ENCODE measurements at places on chromosomes 1 and 21.

DNA sequence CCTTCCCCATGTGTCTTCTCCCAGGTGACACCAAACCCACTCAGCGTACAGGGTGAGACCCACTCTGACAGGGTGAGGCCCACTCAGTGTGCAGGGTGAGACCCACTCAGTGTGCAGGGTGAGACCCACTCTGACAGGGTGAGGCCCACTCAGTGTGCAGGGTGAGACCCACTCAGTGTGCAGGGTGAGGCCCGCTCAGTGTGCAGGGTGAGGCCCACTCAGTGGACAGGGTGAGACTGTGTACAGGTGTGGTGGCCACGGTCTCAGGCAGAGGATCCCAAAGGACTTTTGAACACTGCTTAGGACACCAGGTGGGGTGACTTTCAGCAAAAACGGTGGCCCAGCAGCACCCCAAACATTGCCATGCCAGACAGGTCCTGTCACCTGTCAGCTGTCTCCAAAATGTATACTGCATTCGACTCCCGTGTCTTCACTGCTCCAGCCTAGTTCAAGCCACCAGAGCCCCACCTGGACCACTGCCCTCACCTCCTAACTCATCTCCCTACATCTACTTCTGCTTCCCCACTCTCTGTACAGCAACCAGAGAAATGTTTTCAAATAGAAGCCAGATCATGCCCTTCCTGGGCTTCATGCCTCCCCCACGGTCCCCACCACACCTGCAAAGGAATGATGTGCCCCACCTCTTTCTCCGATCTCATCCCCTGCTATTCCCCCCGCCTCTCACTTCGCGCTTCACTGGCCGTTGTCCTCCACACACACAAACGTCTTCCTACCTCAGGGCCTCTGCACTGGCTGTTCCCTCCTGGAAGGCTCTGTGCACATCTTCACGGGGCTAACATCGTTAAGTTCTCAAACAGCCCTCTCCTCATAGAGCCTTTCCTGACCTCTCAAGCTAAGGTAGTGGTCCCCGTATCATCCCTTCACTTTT is 52.1 kb downstream of the ACBD3 start:
- no peak for DNase-seq

DNA sequence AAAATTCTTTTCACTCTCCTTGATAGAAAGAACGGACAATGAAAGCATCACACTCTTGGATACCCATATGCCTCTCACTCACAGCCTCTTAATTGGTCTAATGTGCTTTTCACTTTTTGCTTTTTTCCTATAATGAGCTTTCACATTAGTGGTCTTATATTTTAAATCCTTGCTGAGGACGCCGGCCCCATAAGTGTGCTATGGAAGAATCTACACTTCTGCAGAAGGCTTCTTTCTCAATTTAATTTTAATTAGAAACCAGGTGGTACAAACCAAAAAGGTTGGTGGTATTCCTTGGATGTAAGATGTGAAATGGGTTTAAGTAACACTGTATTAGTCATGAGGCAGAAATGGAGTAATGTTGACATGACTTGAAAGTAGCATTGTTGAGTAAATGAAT is 190.6 kb upstream of the NFIA start:
- DNase-seq = no peak

GRCh38 chr1:53279296-53280200 is 41.2 kb upstream of the MAGOH start:
- DNase-seq = no peak

DNA sequence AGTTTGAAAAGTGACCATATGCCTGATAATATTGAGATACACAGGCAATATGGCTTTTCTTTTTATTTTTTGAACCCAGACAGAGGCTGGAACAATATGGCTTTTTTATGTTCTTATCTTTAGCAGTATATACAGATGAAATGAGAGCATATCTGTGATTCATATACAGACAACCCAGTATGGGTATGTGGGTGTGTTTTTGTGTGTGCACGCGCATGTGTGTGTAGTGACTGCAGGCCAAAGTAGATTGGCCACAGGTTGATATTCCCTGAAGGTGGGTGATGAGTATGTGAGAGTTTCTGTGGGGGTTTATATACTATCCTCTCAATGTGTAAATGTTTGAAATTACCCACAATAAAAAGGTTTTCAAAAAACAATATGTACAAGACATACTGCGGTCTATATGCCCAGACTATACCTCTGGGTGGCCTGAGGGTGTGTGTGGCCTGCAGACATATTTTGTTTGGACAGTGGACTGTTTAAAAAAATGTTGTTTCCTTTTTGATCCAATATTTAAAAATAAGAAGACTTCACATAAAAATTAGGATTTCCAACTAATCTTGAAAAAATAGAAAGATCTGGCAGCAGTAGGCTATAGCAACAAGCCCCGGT is 26.3 kb upstream of the TIAM1 start:
- DNase-seq = no peak

GRCh38 chr1:119602169-119602568 is 45.9 kb downstream of the ZNF697 start:
- no peak for DNase-seq

DNA sequence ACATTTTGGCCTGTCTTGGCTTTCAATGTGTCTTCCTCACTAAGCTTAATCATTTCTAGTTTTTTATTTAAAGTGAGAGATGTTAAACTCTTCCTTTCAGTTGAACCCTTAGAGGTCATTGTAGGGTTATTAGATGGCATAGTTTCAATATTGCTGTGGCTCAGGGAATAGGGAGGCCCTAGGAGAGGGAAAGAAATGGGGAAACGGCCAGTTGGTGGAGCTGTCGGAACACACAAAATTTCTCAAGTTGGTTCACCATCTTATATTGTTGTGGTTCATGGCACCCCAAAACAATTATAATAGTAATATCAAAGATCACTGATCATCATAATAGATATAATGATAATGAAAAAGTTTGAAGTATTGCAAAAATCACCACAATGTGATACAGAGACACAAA is 31.4 kb upstream of the KAZN start:
- no peak for DNase-seq

GRCh38 chr1:205001162-205001561 is 41.9 kb upstream of the CNTN2 start:
- no peak for DNase-seq

DNA sequence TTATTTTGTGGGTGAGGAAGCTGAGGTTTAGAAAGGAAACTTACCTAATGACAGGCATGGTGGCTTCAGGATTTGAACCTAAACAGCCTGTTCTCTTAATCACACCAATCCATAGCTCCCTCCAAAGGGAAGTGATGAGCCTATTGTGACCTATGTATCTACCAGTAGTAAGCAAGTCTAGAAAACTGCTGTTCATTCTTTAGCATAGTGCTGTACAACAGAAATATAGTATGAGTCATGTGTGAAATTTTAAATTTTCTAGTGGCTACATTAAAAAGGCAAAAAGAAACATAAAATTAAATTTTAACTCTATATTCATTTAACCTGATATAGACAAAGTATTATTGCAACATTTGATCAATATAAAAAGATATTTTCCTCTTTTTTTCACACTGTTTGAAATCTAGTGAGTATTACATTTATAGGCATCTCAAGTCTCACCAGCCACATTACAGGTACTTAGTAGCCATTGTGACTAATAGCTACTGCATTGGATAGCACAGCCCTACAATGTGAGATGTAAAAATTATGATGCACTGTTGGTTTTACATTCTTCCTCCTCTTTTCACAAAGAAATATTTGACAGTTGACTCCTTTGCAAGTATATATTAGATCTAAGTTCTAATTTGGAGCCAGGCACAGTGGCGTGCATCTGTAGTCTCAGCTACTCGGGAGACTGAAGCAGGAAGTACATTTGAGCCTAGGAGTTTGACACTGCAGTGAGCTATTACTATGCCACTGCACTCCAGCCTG is 16.6 kb downstream of the IPO9 start:
- no peak for DNase-seq

DNA sequence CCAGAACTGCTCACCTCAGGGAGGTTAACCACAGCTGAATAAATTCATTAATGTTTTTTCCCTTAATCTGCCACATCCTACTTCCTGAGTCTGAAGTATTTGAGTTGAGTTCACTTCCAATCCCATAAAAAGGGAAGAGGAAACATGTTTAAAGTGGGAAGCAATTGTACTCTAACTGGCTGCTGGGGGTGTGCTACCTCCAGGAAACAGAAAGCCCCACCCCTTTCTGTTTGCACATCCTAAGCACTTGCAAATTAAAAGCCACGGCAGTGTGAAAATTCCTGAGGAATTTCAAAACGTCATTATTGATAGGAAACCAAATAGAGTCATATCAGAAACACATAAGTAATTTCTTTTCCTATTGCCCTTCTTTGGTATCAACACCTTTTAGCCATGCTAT is 307.0 kb upstream of the NR5A2 start:
- DNase-seq = no peak

DNA sequence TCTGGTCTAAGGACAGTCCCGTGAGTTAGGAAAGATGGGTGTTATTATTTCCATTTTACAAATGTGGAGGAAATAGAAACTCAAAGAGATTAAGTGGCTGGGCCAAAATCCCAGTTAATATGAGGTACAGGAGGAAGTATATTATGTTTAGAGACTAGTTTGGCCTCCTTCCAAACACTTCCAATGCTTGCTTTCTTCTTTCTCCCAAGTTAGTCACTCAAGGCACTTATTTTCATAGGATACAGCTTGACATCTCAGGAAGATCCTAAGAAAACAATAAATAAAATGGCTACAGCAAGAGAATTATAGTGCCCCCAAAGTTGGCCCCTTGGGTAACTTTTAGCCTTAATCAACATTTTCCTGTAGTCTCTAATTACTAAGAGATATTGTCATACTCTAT is 47.5 kb upstream of the IPO9 start:
- DNase-seq = no peak

DNA sequence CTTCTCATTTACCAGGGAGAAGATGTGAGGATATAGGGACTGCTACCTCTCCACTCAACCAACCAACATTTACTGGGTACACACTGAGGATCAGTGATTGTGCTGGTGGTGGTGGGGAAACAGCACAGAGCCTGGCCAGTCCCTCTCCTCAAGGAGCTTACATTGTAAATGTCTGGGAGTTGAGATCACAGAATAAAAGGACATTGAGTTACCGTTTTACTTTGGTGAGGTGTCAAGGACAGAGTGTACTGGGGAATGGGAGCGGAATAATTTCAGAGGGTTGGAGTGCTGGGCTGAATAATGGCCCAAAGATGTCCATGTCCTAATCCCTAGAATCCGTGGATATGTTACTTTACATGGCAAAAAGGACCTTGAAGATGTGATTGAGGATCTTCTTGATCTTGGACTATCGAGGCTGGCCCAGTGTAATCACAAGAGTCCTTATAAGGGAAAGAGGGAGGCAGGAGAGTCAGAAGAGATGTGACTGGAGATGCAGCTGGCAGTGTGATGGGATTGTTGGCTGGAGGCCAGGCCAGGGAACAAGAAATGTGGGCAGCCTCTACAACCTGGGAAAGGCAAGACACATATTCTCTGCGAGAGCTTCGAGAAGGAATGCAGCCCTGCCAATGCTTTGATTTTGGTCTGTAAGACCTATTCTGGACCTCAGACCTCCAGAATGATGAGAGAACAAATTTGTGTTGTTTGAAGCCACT is 26.6 kb upstream of the RWDD3 start:
- no peak for DNase-seq

GRCh38 chr1:8118031-8118451 is 91.9 kb upstream of the ERRFI1 start:
- no peak for DNase-seq

- DNase-seq = no peak
These were observed 11.1 kb downstream of the KRTAP24-1 start for GRCh38 chr21:30271611-30272010.

DNA sequence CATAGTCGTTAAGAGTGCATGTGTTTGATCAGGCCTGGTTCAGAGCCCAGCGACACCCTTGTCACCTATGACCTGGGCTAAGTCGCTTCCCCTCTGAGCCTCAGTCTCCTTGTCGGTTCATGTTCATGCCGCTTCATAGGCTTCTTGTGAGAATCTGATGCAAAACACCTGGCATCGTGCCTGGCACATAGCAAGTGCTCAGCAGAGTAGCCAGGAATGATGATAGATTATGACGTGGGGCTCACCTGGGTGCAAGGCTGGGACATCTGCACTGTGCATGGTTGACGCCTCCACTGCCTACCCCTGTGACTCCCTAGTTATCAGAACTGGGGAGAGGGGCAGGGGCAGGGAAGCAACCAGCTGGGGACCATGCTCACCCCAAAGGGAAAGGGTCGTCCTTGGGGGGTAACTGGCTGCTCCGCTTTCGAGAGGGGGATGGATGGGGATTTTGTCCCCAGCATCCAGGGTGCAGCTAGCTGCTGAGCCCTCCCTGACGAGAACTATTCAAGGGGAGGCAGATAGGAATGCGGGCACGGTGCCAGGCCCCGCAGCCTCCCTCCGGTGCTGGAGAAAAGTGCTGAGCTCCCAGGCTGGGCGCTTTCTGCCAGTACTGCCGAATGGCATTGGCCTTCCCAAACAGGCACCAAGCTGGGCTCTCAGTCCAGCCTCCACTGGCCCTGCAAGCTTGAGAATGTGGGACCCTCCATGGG is 9.3 kb downstream of the EFHD2 start:
- no peak for DNase-seq

- no peak for DNase-seq
These were observed 5.1 kb downstream of the TMEM201 start for GRCh38 chr1:9593492-9594465.

- no peak for DNase-seq
These were observed 242.0 kb downstream of the GRIK3 start for GRCh38 chr1:36792292-36792691.

DNA sequence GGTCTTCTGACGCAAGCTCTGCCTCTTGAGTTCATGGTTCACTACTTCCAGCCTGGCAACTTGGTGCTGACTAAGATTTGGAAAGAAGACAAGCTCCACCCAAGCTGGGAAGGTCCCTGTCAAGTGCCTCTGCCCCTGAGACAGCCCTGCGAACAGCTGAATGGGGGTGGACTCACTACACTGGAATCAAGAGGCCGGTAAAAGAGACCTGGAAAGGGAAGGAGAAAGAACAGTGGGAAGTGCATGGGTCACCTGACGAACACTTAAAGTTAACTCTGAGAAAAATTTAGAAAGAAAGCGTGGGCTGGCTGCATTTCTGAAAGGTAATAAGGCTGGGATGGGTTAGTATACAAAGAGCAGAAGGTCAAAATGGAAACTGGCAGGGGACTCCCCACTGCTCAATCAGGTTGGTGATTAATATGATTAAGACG is 26.1 kb upstream of the ZNF496 start:
- no peak for DNase-seq

Data from NCI-H446 treated with DMSO at 0.1 percent for 48 hours (cell line).